ENCODE measurements at places on chromosomes 3 and 15. TPM values are rescaled to one million over a fixed set of nuclear protein-coding genes. Genes with fewer than 3 reads are reported as not detected.

GRCh38 chr3:42247576-42248027 is 18.4 kb downstream of the CCK start:
- no peaks in the 10 kb centered on the region for H3K36me3 ChIP-seq
- DNase-seq: peak; percentile 69
- no peak overlapping the region for H3K4me3 ChIP-seq
- H3K27ac ChIP-seq: no peak overlapping the region
- peaks cover 8% of the 10 kb centered on the region for H3K27me3 ChIP-seq
- peaks cover 6% of the 10 kb centered on the region for H3K4me1 ChIP-seq

DNA sequence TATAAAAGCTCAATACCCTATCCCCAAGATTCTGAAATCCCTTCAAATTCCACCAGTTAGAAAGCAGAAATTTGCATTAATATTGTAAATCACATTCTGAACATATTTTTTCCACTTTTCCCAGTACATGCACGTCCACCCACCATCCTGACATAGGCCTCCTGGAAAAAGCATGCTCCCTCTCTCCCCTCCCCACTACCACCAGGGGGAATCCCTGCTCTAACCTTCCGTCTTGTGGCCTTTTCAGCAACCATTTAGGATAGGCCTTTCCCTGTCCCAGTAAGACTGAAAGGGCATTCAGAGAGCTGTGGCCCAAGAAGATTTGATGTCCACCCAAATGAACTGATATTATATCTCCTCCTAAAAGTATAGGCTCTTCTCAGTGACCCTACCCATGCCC is 182.1 kb downstream of the ARRDC4 start:
- no peaks in the 10 kb centered on the region for H3K27me3 ChIP-seq
- peaks cover 10% of the 10 kb centered on the region for H3K4me1 ChIP-seq
- no peak overlapping the region for H3K27ac ChIP-seq
- H3K4me3 ChIP-seq: no peak overlapping the region

DNA sequence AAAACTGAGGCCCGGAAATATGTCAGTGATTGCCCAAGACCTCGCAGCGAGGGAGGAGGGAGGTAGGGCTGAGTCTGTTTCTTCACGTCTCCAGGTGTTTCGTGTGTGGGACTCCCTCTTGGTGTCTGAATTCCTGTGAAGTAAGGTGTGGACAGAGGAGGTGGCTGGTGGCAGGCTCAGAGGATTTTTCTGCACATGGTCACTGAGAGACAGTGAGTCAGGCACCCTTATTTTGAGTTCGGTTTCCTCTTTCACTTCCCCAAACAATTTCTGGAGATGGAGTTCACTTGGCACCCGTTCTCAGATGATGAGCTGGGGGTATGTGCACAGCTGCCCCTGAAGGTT is 46.3 kb upstream of the VPS8 start:
- no peak overlapping the region for H3K4me3 ChIP-seq
- peaks cover 22% of the 10 kb centered on the region for H3K4me1 ChIP-seq
- no peak overlapping the region for H3K27ac ChIP-seq
- DNase-seq: peak; percentile 75

DNA sequence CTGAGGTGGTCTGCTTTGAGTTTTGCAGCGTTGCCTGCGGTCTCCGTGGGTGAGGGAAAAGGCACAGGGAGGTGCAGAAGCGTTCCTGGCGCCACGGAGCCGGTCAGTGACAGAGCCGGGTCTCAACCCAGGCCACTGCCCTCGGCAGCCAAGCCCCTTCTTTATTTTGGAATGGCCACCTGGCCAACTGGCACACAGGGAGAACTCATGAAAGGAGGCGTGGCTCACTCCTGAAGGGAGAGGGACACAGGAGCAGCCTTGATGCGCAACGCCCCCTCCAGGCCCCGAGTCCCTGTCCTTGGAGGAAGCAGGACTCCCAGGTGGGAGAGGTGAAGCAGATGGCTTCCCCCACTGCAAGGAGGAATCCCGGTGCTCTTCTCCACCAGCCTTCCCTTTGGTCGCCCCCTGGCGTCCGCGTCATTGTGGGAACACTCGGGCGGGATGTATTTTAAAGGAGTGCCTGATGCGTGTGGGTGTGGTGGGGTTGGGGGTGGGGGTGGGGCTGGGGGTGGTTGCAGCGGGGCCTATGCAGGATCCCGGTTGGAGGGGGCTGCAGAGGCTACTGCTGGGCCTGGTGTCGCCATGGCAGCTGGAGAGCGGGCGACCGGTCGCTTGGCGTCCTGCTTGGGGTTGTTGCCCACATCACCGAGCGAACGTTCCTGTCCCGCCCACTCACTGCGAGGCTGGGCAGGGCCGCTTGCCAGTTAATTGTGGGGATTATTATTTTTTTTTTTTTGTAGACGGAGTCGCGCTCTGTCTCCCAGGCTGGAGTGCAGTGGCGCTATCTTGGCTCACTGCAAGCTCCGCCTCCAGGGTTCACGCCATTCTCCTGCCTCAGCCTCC is 32.6 kb downstream of the APBA2 start:
- H3K27ac ChIP-seq: no peak overlapping the region
- no peaks in the 10 kb centered on the region for H3K36me3 ChIP-seq
- H3K4me1 ChIP-seq: no peaks in the 10 kb centered on the region
- no peaks in the 10 kb centered on the region for H3K27me3 ChIP-seq
- DNase-seq: no peak

KLHL40 gene
- not detected for polyA plus RNA-seq

CYP19A1 gene
- polyA plus RNA-seq: not detected

Measured in B cell (primary cell).